DMS 273 treated with DMSO at 0.1 percent for 48 hours (cell line): ENCODE measurements at places on chromosomes 4 and X.
A peak's percentile ranks its signal among the peaks of the same experiment; 100 is the strongest.

DNA sequence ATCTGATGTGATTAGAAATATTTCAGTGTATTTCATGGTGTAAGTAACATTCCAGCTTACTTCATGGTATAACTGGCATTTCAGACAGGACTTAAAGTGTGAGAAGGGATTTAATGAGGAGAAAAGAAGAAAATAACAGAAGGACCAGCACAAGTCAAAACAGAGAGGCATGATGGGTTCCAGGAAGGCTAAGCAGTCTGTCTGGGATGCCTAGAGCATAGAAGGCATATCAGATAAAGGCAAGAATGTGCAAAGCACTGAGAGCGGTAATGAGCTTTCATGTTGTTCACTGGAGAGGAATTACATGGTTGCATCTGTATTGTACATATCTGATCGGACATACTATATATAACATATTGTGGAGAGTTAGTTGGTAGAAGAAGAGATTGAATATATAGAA is 54.2 kb downstream of the GRID2 start:
- no peak for DNase-seq

GRCh38 chrX:109848461-109849050 is 115.5 kb upstream of the ACSL4 start:
- DNase-seq, result peak; percentile 75

- no peak for DNase-seq
Observed at GRCh38 chr4:76420762-76421581, at the start of gene CCDC158. CCDC158 (minus strand) TSS chr4:76421141; CDS start chr4:76403207, 17,934 bp downstream.

DNA sequence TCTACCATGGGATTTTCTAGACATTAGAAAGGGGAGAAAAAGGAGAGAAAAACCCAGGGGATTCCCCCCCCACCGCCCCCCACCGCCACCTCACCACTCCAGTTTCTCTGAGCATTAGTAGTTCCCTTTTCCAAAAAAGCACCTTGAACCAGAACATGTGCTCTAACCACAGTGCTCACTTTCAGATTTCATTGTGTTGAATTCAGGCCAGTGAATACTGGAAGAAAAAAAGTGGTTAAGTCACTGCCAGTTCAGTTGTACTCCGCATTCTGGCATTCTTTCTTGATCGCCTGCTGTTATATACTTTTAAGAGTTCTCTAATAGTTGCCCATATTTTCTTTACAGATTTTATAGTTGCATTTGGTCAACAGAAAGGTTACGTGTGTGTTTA is 40.9 kb downstream of the JADE3 start:
- no peak for DNase-seq

DNA sequence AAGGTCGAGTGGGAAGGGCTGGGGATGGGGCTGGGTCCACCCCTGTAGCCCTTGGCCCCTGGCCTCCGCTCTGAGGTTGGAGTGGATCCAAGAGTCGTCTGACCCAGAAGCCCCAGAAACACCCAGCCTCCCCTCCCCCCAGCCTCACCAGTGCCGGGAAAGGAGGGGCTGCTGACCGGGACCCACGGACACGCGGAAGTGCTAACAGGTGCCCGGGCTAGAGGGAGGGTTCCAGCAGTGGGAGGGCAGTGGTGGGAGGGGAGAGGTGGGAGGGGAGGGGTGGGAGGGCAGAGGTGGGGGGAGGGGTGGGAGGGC is 131.8 kb upstream of the NKX1-1 start:
- DNase-seq, result no peak

DNA sequence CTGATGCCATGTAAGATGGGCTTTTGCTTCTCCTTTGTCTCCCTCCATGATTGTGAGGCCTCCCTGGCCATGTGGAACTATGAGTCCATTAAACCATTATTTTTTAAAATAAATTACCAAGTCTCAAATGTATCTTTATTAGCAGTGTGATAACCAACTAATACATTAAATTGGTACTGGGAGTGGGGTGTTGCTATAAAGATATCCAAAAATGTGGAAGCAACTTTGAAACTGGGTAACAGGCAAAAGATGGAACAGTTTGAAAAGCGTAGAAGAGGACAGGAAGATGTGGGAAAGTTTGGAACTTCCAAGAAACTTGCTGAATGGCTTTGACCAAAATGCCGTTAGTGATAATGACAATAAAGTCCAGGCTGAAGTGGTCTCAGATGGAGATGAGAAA is 526.7 kb downstream of the SH3BGRL start:
- no peak for DNase-seq

DNA sequence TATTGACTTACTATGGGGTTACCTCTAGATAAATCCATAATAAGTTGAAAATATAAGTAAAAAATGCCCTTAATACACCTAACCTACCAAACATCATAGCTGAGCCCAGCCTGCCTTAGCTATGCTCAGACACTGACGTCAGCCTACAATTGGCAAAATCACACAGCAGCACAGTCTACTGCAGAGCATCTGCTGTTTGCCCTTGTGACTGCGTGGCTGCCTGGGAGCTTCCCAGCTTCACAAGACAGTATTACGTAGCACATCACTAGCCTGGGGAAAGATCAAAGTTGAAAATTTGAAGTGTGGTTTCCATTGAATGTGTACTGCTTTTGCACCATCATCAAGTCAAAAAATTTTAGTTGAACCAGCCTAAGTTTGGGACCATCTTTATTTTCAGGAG is 8.8 kb downstream of the HTT-AS start:
- no peak for DNase-seq

GRCh38 chr4:75434105-75434504 is 80.1 kb downstream of the RCHY1 start:
- DNase-seq, result no peak

GRCh38 chrX:25156323-25156722 is 140.6 kb upstream of the ARX start:
- no peak for DNase-seq

GRCh38 chr4:83591730-83592129 is 55.8 kb downstream of the GPAT3 start:
- DNase-seq, result no peak
